ENCODE measurements at places on chromosomes 16 and 17.

- DNase-seq, result no peak
Observed at GRCh38 chr16:12334071-12334470, 357.5 kb downstream of the SNX29 start.

DNA sequence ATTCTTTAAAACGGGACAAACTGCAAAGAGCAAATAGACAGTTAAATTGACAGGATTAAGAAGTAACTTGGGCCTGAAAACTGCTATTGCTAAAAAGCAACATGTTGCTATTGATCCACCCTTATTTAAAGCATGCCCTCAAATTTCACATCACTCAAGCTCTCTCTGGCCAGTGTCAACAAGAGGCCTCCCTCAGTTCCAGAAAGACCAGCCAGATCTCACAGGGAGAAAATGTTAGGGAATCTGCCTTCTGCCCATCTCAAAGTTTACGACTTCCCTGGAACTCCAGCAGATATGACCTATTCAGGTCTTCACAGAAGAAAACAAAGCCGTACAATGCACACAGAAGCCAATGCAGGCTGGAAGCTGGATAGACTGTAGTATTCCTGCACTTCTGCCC lies 8.9 kb downstream of the CFAP20 start:
- DNase-seq, result no peak

DNA sequence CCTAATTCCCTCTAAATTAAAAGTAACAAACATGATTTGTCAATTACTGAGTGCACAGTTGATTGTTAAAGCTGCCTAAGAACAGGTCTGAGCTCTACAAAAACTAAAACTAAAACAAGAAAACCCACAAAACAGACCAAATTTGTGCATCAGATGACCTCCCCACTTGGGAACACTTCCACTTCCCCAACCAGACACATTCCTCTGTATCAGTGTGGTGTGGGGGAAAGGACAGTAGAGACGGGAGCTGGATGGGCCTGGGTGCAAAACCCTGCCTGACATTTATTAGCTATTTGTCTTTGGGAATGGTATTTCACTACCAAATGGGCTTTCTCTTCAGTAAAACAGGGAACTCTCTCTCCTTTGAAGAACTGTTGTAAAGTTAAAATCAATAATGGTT lies 29.8 kb downstream of the STAT3 start:
- DNase-seq, result no peak

DNA sequence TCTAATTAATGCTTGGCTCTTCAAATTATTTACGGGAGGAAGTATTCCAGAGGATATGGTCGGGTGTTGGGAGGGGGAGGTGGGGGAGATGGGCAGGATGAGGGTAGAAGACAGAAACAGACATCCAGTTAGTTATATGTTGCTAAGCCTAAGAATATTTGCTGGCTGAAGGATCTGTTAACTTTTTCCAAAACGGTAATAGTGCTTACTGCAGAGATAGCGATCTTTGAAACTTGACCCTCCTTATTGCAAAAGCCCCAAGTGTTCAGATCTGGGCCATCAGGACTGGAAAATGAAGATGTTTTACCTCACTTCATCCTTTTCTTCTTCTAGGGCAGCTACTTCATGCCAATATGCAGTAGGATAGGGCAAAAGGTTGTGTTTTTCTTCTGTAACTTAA lies 27.0 kb upstream of the MMD start:
- DNase-seq, result no peak

DNA sequence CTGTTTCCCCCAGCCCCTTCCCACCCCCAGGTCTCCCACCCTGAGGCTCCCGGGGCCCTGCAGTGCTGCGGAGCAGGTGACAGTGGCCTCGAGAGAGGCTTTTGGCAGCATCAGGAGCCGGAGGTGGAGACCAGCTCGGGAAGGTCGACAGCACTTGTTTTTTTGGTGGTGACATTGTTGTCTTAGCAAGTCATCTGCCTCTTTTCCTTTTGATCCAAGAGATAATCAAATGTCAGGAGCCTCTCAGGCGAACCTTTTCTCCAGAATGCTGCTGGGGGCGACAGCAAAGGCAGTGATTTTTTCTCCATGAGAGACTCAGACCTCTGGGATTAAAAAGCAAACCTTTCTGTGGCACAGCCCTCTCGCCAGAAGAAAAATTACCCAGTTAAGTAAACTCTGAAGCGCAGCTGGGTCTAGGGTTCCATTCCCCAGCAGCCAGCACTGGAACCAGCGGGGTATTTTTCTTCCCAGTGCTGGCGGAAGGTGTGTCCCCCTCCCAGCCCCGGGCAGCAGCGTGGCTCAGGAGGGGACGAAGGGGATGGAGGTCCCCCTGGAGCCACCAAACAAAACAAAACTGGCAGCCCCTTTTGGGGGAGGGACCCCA lies 37.2 kb downstream of the GRIN2C start:
- no peak for DNase-seq

- no peak for DNase-seq
Observed at GRCh38 chr16:9736547-9736946, 445.7 kb downstream of the GRIN2A start.

GRCh38 chr17:44219108-44219615 lies 313 bp downstream of the UBTF start:
- DNase-seq, result peak; percentile 93

- DNase-seq, result no peak
Observed at GRCh38 chr17:74943808-74944522, 8.3 kb downstream of the OTOP3 start.

DNA sequence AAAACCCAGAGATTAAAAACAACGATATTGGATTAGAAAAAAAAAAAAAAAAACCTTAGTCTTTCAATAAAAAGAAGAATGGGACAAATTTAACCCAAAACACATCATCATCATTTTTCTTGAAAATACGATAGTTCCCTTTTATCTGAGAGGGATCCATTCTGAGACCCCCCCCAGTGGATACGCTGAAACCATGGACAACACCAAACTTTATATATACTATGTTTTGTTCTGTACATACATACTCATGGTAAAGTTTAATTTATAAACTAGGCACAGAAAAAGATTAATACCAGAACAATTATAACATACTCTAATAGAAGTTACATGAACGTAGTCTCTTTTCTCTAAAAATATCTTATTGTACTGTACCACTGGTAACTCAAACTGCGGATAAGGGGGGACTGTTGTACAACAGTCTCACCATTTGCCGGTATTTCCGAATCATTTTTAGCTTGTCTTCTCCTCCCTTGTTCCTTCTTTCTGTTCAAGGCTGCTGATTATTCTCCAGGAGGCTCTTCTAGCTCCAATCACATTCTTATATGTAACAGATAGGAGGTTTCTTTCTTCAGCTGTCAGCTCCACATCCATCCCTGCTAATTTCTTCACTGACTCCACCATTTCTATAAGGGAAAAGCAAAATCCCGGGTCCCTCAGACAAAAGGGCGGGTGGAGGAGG lies 37.0 kb downstream of the RNF135 start:
- no peak for DNase-seq

DNA sequence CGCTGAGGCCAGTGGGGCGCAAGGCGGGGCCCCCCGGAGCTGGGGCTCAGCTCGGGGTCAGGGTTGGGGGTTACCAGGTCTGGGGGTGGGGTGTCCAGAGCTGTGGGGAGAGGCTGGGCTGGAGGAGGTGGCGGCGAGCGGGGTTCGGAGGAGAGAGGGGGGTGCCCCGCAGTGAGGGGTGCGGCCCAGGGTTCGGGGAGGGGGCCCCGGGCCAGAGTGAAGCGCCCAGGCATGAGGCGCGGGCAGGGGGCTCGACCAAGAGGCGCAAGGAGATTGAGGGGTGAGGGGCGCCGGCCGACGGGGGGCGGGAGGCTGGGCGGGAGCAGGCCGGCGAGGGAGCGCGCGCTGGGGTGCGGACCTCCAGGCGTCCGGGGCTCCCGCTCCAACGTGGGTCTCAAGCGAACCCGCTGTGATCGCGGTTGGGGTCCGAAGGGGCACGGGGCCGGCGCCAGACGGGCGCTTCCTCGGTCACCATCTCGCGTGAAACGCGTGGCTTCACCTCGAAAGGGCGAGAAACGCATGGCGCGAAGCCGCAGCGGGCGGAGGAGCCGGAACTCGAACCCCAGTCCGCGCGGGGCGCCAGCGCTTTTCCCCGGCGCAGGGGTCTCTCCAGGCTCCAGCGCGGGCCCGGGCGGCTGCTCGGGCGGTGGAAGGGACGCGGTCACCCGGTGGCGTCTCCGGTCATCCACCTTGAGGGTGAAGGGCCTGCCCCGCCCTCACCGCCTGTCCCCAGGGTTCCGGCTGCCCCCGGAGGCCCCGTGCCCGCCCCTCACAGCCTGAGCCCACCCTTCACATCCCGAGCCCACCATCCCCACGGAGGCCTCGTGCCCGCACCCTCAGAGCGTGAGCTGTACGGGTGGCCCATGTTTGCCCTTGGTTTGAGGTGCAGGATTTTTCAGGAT lies 846 bp downstream of the CPNE7 start:
- DNase-seq, result no peak

DNA sequence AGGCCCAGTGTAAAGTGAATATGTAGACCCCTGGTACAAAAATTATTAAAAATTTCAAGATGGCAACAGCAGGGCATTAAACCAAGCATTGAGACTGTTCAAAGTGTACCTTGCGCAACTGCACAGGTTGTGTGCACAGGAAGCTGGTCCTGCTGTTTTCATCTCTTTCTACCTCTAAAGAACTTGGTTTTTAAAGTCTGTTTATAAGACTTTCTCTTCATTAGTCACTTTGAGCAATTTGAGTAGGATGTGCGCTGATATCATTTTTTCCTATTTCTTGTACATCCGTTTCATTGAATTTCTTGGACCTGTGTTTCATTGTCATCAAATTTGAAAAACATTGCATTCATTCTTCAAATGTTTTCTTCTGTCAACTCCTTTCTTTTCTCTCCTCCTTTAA lies 16.8 kb upstream of the PMP22 start:
- DNase-seq, result no peak

DNA sequence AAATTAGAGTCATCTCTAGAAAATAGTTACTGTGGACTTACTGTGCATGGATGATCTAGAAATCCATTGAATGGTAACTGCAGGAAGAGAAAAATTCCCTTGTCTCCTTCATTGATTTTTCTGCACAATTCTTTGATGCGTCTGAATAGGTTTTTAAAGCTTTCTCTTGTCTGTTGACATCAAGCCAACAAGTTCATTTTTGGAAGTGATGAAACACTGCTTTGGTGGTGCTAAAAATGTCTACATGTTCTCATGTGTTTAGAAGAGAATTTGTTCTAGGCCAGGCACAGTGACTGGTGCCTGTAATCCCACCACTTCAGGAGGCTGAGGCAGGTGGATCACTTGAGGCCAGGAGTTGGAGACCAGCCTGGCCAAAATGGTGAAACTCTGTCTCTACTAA lies 57.1 kb upstream of the AXIN2 start:
- DNase-seq, result no peak

GRCh38 chr16:82094942-82095540 lies 60.0 kb downstream of the HSD17B2 start:
- no peak for DNase-seq

DNA sequence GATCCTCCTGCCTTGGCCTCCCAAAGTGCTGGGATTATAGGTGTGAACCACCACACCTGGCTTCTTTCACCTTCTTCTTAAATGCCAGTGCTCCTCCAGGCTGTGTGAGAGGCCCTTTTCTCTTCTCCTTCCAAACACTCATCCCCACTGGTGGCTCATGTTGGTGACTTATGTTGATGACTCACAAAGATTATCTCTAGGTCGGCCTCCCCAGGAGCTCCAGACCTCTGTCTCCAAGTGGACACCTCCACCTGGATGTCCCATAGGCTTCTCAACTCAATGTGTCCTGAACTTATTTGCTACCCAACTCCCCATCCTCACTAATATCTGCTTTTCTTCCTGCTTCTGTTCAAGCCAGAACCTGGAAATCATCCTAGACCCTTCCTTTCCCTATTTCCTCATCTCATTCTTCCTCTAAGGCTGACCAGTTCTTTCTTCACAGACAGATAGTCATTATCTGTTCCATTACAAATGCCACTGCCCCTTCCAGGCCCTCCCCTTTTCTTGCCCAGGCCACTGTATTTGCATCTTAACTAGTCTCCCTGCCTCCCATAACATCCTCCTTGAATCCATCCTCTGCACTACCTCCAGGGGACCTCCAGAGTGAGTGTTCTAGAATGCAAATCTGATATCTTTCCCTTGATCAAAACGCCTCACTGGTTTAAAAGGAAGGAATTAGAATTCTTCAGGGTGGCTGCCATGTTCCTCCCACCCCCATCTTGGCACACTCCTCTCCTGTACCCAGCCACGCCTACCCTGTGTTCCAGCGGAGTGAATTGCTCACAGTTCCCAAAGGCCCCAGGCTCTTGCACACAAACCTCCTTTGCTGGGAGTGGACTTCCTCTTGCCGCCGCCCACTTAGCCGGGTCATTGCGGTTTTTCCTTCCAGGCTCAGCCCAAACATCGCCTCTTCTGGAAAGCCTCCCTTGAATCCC lies 34.8 kb upstream of the FBXO47 start:
- DNase-seq, result peak; percentile 96

GRCh38 chr17:29933379-29933778 lies 3.4 kb upstream of the SSH2 start:
- no peak for DNase-seq

DNA sequence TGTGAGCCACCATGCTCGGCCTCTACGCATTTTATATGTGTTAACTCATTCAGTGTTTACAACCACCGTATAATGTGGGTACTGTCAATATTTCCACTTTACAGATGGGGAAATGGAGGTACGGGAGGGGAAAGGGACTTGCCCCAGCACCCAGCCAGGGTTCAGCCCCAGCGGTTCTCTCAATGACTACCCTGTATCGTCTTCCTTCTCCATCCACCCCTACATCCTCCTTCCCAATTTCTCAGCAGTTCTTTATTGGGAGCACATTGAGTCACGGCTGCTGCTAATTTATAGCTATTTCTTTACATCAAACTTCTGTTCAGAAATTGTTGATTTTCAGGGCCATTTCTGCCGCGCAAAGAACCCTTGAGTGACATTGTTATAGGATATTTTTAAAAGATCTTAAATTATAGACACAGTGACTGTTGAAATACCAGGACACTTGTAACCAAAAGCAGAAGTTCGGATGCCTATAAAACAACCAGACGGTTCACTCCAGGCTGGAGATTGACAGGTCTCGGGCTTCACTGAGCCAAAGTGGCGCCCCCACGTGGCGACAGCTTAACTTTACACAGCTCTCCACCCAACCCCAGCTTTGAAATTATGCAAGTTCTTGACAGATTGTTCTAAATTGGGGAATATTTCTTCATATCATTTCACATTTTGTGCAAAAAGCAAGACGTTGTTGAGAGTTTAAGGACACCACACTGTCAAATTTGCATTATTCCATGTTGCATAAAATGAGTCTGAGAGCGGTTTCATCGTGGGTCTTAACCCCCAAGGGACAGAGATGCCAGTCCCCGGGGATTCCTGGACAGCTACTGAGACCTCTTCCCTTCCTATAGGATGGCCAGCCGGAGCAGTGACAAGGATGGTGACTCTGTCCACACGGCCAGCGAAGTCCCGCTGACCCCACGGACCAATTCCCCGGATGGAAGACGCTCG lies 11.8 kb downstream of the SYT17 start:
- peak; percentile 64 for DNase-seq

DNA sequence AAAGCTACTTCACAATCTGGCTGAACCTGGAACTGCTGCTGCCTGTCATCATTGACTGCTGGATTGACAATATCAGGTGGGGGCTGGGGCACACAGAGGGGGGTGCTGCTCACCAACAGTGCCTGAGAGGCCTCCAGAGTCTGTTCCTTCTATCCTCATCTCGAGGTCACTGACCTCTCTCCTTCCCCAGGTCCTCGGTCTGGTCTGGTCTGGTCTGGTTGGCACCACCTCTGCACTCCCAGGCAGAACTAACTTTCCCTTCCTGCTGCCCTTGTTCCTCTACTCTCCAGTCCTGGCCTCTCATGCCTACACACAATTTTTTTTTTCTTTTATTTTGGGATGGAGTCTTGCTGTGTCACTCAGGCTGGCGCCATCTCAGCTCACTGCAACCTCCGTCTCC lies 4.2 kb downstream of the PLA2G15 start:
- no peak for DNase-seq

Data from lower leg skin (tissue), 4 donors.